Aorta (tissue), 5 donors: ENCODE measurements at places on chromosomes 3 and 15. TPM values are rescaled to one million over a fixed set of nuclear protein-coding genes. Genes with fewer than 3 reads are reported as not detected.

FEZF2 gene
- not detected for total RNA-seq

DNA sequence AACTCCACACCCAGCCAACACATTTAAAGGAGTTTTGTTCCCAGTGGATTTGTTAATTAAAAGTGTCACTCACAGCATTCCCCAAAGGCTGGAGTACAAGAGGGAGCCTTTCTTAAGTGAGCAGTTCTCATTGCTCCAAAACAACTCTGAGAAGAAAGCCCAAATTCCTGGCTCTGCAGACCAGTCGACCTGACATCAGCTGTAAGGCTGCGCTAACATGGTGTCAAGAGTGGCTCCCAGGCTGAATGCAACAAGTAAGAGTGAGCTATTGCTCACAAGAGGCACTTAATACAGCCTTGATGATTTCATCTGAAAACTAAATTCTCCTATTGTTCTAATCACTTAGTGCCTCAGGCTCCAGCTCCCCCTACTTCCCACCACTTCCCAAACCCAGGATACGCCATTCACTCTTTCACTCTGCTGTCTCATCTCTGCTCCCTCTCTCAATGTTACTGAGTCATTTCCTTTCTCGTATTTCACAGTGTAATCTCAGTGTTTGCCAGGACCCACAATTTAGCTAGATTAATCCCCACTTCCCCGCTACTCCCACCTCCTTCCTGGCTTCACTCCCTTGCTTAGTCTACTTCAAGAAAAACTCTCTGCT is 81.8 kb downstream of the WWTR1 start:
- DNase-seq: no peak
- no peak overlapping the region for H3K4me3 ChIP-seq
- peak overlapping the region; percentile 97 for H3K27ac ChIP-seq
- peaks cover 9% of the 10 kb centered on the region for H3K4me1 ChIP-seq

DNA sequence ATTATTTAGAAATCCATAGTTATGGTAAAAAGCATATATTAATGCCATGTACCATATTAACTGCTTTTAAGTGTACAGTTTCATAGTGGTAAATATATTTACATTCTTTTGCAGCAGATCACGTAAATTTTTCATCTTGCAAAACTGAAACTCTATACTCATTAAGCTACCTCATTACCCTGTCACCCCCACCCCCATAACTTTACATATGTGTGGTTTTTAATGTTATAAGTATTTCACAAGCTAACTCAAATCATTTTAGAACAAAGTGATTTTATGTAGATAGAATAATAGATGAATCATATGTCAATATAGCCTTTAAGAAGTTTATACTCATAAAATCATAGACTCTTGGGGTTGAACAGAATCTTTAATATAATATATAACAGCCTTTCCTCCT is 7.1 kb upstream of the TP63 start:
- H3K27ac ChIP-seq: no peak overlapping the region
- H3K27me3 ChIP-seq: no peaks in the 10 kb centered on the region
- H3K4me1 ChIP-seq: no peaks in the 10 kb centered on the region
- H3K4me3 ChIP-seq: no peak overlapping the region
- no peaks in the 10 kb centered on the region for H3K36me3 ChIP-seq

GRCh38 chr3:188390775-188391443 is 237.0 kb downstream of the LPP start:
- H3K36me3 ChIP-seq: no peaks in the 10 kb centered on the region
- peaks cover 6% of the 10 kb centered on the region for H3K4me1 ChIP-seq
- no peaks in the 10 kb centered on the region for H3K27me3 ChIP-seq
- no peak for DNase-seq

- H3K4me1 ChIP-seq: no peaks in the 10 kb centered on the region
- H3K27me3 ChIP-seq: no peaks in the 10 kb centered on the region
- no peak for DNase-seq
- H3K36me3 ChIP-seq: no peaks in the 10 kb centered on the region
- H3K27ac ChIP-seq: no peak overlapping the region
Measured at GRCh38 chr15:52876991-52877663, 87.0 kb upstream of the ONECUT1 start.

DNA sequence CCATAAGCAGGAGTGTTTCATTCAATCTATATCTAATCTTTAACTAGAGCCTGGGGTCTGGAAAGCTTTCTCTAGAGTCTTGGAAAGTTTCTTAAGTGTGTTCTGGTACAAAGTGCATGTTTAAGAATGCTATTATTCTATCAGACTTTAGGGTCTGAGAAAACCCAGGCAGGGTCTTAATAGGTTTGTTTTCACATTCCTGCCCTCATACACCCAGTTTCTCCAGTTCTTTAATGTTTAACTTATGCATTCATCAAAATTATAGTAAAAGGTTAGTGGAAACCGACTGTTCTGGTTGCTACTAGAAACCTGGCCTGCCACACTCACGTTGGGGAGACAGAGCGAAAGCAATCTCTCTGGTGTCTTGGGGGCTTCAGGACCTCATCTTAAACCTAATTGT is 102.9 kb upstream of the WDR72 start:
- no peaks in the 10 kb centered on the region for H3K36me3 ChIP-seq
- H3K4me3 ChIP-seq: no peak overlapping the region
- no peak for DNase-seq

- H3K4me3 ChIP-seq: no peak overlapping the region
- H3K27me3 ChIP-seq: no peaks in the 10 kb centered on the region
- DNase-seq: no peak
- no peak overlapping the region for H3K27ac ChIP-seq
Measured at GRCh38 chr3:195007766-195008165, 263.2 kb downstream of the XXYLT1 start.
